ENCODE measurements at places on chromosomes 5 and 9. TPM values are rescaled to one million over a fixed set of nuclear protein-coding genes. Genes with fewer than 3 reads are reported as not detected.

Gene ITK
- not detected for total RNA-seq

Gene SLC1A1
- total RNA-seq = 5.9 TPM

Gene TPPP
- 2.1 TPM for total RNA-seq

Gene ADCY2
- total RNA-seq = 108 TPM

Gene TUSC1
- 1.6 TPM for total RNA-seq

Gene ECSCR
- not detected for total RNA-seq

Measured in motor neuron (in vitro differentiated cells).